ENCODE measurements at places on chromosomes 4 and X. TPM values are rescaled to one million over a fixed set of nuclear protein-coding genes. Genes with fewer than 3 reads are reported as not detected.

ZNF595 gene
- 15.4 TPM for total RNA-seq

DNA sequence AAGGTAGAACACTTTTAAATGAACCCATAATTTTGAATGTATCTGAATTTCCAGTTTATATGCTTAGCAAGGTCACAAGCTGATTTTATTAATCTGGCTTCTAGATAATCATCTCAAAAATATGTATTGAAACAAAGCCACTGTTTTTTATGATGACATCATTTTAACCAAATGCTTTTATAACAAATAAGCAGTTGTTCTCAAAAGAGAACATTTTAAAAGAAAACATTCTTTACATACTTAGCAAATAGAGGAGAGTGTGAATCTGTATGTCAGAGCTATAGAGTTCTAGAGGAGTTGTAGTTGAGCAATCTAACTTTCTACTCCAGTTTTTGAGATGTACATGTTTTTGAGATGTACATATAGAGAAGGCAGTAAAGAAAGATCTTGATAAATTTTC, 42.5 kb downstream of the LAMP2 start:
- no peak for DNase-seq

- no peak for DNase-seq
These were observed 13.5 kb upstream of the CXCL6 start for GRCh38 chr4:73822812-73823504.

CTAG1B gene
- total RNA-seq = not detected

- DNase-seq = no peak
These were observed 495.6 kb downstream of the KCNIP4 start for GRCh38 chr4:21452931-21453330.

CFAP47 gene
- 0.05 TPM for total RNA-seq

ARMCX4 gene
- total RNA-seq = 1.8 TPM

CYSLTR1 gene
- total RNA-seq = 5.7 TPM

- DNase-seq = no peak
These were observed 90.7 kb upstream of the PDHA2 start for GRCh38 chr4:95749204-95749603.

- DNase-seq = no peak
These were observed 67.7 kb upstream of the SPANXN2 start for GRCh38 chrX:143788265-143788664.

- DNase-seq = no peak
These were observed 196.6 kb upstream of the EDNRA start for GRCh38 chr4:147284256-147284835.

- no peak for DNase-seq
These were observed 173.6 kb downstream of the RCHY1 start for GRCh38 chr4:75340561-75340960.

WDR17 gene
- 0.52 TPM for total RNA-seq

FGA gene
- 0.33 TPM for total RNA-seq

YY2 gene
- 0.47 TPM for total RNA-seq

- no peak for DNase-seq
These were observed 30.3 kb downstream of the AREG start for GRCh38 chr4:74475091-74475800.

GRIA2 gene
- 0.38 TPM for total RNA-seq

- no peak for DNase-seq
These were observed 264.5 kb upstream of the EMCN start for GRCh38 chr4:100782356-100782755.

- DNase-seq = no peak
These were observed at the start of gene RAB33A for GRCh38 chrX:130171446-130172126. Gene RAB33A, plus strand, starts transcription at chrX:130171962. Its CDS starts 101 bp downstream, at chrX:130172063.

DNA sequence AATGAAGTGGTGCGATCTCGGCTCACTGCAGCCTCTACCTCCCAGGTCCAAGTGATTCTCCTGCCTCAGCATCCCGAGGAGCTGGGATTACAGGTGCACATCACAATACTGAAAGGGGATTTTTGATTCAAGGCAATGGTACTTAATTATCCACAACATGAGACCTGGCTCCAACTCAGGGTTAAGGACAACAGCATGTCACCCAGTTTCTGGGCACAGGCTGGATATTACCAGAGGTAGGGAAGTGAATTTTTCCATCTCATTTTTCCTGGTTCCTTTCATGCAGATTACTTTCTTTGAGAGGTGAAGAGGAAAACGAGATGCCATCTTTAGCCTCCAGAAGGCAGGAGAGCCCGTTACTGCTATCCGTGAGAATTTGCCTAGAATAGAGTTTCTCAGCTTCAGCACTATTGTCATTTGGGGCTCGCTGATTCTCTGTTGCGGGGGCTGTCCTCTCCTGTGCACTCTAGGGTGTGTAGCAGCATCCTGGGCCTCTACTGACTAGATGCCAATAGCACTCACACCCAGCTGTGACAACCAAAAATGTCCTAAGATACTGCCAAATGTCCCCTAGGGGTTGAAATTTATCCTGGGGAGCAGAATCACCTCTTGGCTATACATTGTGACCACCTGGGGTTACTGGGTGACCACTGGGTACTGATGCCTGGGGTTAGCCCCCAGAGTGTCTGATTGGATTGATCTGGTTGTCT, 121.8 kb upstream of the NDP start:
- no peak for DNase-seq

DNA sequence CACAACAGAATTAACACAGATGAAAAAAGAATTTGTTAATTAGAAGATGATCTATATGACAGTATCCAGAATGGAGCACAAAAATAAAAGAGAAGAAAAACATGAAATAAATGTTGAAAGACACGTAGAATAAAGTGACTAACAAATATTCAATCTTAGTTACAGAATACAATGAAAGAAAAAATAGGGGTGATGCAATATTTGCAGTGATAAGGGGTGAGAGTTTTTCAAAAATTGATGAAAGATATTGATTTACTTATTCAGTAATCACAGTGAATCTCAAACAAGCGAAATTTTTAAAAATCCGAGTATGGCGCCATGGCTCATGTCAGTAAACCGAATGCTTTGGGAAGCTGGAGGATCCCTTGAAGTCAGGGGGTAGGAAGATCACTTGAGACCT, 20.2 kb upstream of the RAB28 start:
- DNase-seq = no peak

DNA sequence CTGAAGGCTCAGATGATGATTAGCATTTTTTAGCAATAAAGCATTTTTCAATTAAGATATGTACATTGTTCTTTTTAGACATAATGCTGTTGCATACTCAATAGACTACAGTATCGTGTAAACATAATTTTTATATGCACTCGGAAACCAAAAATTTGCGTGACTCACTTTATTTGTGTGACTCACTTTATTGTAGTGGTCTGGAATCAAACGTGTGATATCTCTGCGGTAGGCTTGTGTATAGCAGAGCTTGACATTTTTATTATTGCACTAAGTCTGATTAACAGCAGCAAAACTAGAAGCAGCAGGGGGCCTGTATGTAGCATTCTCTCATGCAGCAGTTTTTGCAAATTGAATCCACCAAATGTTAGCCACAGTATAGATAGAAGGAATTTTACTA, 119.1 kb upstream of the PRDX4 start:
- DNase-seq = no peak
